NCI-H1694 treated with DMSO at 0.1 percent for 48 hours (cell line): ENCODE measurements at places on chromosomes 7 and 10.

DNA sequence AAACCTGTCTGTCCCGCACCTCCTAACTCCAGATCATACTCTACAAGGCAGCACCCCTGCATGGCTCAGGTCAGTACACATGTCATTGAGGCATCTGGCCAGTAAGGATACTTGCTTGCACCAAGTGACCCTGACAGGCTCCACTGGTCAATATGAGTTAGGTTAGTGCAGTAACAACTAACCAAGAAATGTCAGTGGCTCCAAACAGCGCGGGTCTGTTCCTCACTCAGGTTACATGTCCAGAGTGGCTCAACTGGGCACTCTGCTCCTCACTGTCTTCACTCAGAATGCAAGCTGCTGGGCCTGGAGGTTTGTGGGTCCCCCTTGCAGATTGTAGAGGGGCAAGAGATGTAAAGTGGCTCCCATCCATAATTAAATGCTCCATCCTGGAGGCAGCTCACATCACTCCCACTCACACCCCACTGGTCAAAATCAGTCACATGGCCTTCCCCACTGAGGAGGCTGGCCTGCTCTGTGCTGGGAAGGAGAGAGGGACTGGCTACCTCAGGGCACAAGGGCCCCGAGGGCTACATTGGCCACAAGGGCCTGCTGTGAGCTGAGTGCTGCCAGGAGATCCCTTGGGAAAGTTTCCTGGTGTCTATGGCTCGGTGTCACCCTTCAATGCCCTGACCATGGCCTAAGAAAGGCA lies 109.1 kb upstream of the GDF10 start:
- DNase-seq, result no peak

DNA sequence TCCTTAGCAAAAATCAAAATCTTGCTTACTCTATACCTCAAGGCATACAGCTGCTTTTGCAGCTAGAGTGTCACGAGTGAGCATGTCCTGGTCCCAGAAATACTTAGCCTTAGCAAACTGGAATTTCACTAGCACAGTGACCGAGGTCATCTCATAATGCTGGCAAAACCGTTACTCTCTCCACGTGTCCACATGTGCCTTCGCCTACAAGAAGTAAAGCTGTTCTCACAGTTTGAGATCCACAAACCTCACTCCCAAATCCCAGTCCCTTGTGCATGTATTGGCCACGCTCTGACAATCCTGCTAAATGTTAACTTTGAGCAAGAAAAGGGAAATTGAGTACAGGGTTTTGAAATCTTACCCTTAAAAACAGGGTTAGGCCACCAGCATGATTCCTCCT lies 111.0 kb upstream of the PLXDC2 start:
- DNase-seq, result no peak

DNA sequence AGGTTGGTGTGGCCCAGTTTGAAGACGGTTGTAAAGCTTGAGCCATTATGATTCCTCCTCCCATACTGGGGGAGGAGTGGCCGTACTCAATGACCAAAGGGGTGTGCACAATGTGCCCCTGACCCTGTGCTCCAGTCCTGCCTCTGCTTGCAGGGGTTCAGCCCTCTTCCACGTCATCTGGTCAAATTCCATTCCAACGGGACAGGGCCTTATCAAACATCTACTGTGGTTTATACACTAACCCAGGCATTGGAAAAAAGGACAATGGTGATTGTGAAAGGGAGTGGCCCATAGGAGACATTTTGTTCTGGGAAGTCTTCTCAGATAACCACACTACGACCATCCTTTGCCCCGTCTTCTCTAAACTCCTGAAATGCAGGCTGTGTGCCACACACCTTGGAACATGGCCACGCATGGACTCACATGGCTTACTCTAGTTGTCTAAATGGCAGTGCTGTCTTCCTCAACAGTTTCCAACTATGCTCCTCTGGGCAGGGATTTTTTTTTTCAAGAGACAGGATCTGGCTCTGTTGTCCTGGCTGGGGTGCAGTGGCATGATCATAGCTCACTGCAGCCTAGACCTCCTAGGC lies 103.0 kb downstream of the JCAD start:
- no peak for DNase-seq

DNA sequence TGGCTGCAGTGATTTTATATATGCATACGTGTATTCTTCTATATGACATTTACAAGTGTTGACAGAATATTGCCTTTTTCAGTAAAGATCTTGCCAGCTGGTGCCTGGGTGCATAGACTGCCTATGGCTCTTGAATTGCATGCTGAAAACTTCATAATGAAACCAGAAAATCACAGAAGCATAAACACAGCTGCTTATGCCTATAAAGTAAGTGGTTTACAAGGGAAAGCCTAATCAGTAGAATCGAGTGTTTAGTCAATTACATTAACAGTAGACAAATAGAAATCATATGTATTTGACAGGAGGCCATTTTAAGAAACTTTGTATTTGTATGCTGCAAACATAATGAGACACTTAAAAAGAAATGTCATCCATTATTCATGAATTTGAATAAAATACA lies 82.5 kb downstream of the TMEM168 start:
- peak; percentile 15 for DNase-seq

- no peak for DNase-seq
Measured at GRCh38 chr10:12791728-12792127, 209.8 kb downstream of the CCDC3 start.

GRCh38 chr7:20152511-20152910 lies 64.7 kb downstream of the MACC1 start:
- no peak for DNase-seq

DNA sequence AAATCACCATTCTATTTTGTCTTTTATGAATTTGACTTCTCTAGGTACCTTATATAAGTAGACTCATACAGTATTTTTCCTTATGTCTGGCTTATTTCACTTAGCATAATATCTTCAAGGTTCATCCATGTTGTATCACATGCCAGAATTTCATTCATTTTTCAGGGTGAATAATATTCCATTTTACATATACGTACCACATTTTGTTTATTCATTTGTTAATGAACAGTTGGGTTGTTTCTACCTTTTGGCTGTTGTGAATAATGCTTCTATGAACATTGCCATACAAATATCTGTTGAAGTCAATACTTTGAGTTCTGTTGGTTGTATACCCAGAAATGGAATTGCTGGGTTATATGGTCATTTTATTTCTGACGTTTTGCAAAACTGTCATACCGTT lies 20.7 kb downstream of the AHCYL2 start:
- no peak for DNase-seq

- DNase-seq, result no peak
Measured at GRCh38 chr7:90474284-90475210, 5.1 kb downstream of the PTTG1IP2 start.

GRCh38 chr10:34109952-34110702 lies 705.0 kb downstream of the PARD3 start:
- no peak for DNase-seq

GRCh38 chr7:18520450-18521235 lies 25.1 kb downstream of the HDAC9 start:
- DNase-seq, result no peak

GRCh38 chr7:94295850-94296249 lies 98.8 kb upstream of the COL1A2 start:
- DNase-seq, result peak; percentile 72

GRCh38 chr7:41696323-41696916 lies 6.5 kb downstream of the INHBA start:
- DNase-seq, result no peak

- no peak for DNase-seq
Measured at GRCh38 chr10:77097625-77098024, 540.0 kb downstream of the KCNMA1 start.

DNA sequence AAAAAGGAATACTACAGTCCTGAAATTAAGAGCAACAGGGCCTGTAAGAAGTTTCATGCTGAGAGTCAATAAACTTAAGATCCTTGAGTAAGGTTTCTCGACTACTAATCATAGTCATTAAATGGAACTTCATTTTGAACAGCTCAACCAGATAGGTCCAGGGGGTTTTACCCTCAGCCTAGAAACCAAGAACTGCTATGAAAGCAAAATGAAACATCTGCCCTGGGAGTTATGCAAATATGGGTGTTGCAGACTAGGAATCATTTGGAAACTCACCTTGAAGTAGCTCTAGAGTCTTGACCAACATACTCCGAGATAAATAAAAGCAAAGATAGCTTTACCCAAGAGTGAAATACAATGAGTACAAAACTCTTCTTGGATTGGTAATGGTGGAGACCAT lies 128.0 kb downstream of the HGF start:
- DNase-seq, result no peak

GRCh38 chr7:27351786-27352185 lies 109.2 kb downstream of the EVX1 start:
- DNase-seq, result no peak

GRCh38 chr10:107913317-107914294 lies 749.1 kb upstream of the SORCS1 start:
- DNase-seq, result no peak

GRCh38 chr10:71829171-71829570 lies 21.9 kb downstream of the PSAP start:
- no peak for DNase-seq

- no peak for DNase-seq
Measured at GRCh38 chr7:93981480-93981874, 22.7 kb downstream of the BET1 start.

DNA sequence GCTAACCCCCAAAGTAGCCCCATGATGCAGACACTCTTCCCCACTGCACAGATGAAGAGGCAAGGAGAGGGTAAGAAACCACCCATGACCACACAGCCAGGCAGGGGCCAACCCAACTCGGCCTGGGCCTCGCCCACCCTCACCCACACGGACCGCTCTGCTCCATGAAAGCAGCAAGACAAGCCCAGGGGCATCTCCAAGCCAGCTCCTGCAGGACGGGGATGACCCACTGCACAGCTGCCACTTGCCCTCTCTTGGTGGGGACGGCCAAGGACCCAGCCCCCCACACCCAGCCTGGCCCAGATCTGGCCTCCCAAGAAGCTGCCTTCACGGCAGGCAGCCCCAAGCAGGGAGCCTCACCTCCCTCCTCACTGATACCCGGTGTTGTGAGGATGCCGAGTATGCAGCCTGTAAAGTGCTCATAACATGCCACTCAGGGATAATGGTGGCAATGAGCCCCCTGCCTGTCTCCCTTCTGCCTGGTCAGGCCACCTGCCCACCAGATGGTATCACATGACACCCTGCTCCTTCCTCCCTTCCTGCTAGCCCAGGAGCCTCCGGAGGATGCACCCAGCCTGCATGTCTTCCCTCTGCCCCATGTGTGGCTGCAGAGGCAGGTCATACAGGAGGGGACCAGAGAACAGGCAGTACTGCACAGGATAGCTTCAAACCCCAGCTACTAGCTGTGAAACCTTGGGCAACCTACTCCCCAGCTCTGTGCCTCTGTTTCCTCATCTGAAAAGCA lies 23.3 kb downstream of the OGDHL start:
- DNase-seq, result no peak
